ENCODE measurements at places on chromosomes 11 and 22.

DNA sequence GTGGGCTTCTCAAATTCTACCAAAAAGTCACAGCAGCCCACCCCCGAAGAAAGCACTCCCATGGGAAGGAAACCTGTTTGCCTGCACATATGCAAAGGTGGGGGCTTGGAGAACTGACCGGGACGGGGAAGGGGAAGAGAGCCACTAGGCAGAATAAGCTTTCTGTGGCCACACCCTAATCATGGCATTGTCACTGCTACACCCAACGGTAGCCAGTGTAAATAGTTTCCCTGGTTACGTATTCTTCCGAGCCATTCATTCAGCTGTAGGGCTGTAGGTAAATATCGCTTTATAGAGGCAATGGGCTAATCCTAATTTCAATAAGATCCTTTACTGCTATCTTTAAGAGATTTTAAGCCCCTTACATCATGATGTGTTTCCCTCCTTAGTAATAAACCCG, 61.7 kb downstream of the PRDM11 start:
- DNase-seq: no peak

DNA sequence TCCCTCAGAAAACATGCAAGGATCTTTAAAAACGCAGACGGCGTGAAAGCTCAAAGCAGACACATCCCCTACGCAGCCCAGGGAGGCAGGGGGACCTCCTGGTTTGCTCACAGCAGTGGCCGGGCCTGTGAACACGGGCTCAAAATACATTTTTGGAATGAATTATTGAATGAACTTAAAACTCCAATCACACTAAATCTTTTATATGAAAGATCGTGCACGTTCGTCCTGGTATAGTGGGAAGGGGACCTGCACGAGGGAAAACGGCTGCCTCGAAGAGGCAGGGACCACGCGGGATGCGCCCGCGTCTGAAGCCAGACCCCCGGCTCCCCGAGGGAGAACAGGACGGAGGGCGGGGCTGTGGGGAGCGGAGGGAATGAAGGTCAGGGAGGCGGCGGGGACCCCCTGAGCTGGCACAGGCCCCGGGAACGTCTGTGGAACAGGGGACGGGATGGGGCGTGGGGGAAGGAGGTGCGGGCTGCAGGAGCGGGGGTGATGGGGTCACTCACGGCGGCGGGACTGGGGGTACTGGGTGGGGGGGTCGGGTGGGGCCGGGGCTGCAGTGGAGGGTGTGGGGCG, 1.3 kb upstream of the PANX2 start:
- no peak for DNase-seq

DNA sequence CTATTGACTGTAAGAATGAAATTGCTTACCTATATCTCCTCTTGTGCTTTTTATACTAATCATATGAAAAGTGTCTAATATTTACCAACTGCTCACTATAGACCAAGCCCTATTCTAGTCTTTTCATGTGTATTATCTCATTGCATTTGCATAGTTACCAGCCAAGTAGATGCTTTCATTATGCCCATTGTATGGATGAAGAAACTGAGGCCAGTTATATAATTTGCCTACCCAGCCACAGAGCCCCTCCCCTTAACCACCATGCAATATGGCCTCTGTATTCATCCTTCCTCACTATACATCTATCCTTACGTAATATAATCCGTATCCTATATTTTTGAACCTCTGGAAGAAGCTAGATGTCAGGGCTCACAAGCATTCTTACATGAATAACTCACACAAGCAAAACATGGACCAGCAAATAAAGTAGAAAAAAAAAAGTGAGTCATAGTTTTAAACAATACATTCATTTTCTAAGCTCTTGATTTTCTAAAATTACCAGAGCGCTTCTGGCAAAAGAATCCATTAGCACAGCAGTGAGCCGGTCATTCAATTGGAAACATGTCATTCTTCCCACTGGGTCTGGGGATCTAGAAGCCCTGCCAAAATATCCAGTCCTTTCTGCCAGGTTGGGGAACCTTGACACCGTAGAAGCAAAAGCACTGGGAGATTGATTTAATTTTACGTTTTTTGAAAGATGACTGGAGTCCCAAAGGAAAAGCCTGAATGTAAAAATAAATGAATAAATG, 80.0 kb downstream of the C11orf91 start:
- no peak for DNase-seq

GRCh38 chr22:38291201-38291777, 18.5 kb upstream of the TMEM184B start:
- no peak for DNase-seq
